ENCODE measurements at places on chromosomes 2 and 18.

GRCh38 chr2:204021290-204022081, 84.9 kb downstream of the ICOS start:
- DNase-seq = no peak

GRCh38 chr2:231371430-231372054, 24.0 kb upstream of the B3GNT7 start:
- no peak for DNase-seq

- no peak for DNase-seq
Measured at GRCh38 chr2:239563561-239563960, 162.7 kb upstream of the HDAC4 start.

- no peak for DNase-seq
Measured at GRCh38 chr2:121521359-121521758, 9.3 kb upstream of the RNU4ATAC start.

GRCh38 chr2:46269544-46270273, 27.5 kb upstream of the EPAS1 start:
- no peak for DNase-seq

GRCh38 chr2:109230941-109231420, 102.0 kb downstream of the SH3RF3 start:
- DNase-seq = no peak

GRCh38 chr2:23915327-23915726, 11.6 kb downstream of the ATAD2B start:
- no peak for DNase-seq

- no peak for DNase-seq
Measured at GRCh38 chr2:222434204-222434603, 9.9 kb downstream of the SGPP2 start.

DNA sequence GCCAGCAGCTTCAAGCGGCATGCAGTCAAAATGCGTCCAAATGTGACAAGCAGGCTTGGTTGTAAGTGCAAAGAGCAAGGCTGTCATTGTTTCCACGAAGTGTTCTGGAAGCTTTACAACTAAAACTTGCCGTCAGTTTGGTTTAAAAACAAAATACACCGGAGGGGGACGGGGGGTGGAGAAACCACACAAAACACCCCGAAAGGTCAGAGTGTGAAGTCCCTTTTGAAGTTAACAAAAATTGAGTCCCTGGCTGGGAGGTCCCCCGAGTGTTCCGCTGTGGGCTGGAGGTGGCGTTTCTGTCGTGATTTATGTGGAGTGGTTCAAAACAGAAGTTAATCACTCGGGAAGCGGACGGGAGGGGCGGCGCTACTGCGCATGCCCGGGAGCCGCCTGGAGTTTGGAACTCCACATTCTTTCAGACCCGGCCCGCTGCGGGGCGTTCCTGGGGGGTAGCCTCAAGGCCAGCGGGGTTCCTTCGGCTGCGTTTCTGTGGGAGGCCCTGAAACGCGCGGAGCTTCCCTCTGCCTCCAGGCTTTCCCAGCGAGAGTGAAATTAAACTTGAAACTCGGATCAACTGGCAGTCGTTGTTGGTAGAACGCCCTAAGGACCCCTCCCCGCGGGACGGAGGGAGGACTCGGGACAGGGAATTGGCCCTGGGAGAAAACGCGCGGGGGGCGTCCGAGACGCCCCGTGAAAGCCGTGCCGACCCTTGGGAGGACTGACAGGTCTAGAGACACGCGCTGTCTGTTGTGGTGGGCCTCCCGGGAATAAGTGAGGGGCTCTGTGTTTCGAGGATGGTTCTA, 1.4 kb downstream of the TGIF1 start:
- no peak for DNase-seq

- no peak for DNase-seq
Measured at GRCh38 chr2:19051203-19051831, 307.1 kb downstream of the OSR1 start.

GRCh38 chr2:208017721-208018120, 7.6 kb downstream of the PLEKHM3 start:
- no peak for DNase-seq

DNA sequence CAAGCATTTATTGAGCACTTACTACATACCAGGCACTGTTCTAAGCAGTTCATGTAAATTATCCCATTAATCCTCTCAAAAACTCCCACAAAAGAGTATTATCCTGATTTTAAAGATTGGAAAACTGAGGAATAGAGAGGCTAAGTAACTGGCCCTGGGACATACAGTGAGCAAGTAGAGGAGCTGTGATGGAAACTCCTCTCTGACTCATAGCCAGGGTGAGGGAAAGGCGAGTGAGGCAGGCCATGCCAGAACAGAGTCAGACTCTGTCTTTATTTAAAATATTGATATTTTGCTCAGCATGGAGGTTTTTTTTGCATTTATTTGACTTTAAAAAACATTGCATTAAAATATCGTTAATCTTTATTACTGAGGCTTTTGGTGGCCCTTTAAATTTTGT, 208.0 kb downstream of the LOXHD1 start:
- DNase-seq = no peak

- DNase-seq = peak; percentile 53
Measured at GRCh38 chr2:85066874-85067351, 66.3 kb upstream of the TCF7L1 start.

DNA sequence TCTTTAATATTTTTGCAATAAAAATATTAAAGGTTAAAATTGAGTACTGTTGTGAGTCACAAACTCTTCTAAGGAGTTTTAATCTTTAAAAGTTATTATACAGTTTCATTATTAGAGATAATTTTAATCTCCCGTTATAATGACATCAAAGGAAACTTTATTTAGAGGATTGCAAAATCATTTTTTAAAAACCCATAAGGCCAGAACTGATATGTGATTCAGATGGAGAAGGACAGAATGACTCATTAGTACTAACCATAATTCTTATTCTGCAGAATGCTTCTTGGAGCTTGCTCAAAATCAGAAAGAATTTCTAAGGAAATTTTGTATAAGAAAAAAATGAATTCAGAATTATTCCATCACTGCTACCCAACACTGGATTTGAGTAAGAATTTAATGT, 12.5 kb upstream of the HNRNPLL start:
- DNase-seq = no peak

- no peak for DNase-seq
Measured at GRCh38 chr2:120854766-120855530, 119.3 kb downstream of the GLI2 start.

DNA sequence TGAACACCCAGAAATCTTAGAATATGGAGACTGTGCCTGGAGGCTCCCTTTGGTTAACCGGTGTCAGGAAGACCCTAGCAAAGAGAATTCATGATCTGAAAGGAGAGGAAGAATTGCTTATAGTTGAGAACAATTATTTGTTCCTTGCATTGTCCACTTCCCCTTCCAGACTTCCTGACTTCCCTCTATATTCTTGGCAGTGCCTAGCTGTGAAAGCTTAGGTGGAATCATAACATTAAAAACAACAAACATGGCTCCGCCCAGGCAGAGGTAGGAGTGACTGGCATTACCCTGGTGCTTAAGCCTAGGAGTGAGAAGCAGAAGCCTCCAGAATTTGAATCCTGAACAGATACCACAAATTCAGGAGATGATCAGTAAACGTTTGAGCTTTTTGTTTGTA, 1.9 kb downstream of the TTL start:
- no peak for DNase-seq

- DNase-seq = no peak
Measured at GRCh38 chr18:75159238-75159518, 49.8 kb downstream of the PTGR3 start.

GRCh38 chr18:11398625-11399024, 210.8 kb upstream of the SLC35G4 start:
- no peak for DNase-seq

DNA sequence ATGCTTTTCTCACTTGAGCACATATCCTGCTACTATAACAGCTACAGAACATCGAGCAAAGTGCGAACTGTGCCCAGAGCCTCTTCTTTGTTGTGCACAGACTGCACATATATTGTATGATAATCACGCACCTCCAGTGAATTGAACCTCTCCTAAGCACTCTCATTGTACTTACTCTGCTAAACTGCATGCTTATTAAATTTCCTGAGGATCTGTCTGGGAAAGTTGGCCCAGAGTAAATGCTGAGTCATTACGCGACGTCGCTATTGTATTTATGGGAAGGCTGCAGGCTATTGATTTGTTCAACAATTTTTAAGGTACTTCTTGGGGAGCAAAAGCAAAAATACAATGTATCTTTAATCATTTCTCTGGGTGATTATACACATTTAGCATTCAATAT, 399.6 kb upstream of the DSEL start:
- DNase-seq = no peak

- DNase-seq = no peak
Measured at GRCh38 chr18:71371951-71372605, 1083.2 kb downstream of the SOCS6 start.

Measured in pulmonary artery endothelial cell (primary cell).